ENCODE measurements at places on chromosomes 11 and 22.

DNA sequence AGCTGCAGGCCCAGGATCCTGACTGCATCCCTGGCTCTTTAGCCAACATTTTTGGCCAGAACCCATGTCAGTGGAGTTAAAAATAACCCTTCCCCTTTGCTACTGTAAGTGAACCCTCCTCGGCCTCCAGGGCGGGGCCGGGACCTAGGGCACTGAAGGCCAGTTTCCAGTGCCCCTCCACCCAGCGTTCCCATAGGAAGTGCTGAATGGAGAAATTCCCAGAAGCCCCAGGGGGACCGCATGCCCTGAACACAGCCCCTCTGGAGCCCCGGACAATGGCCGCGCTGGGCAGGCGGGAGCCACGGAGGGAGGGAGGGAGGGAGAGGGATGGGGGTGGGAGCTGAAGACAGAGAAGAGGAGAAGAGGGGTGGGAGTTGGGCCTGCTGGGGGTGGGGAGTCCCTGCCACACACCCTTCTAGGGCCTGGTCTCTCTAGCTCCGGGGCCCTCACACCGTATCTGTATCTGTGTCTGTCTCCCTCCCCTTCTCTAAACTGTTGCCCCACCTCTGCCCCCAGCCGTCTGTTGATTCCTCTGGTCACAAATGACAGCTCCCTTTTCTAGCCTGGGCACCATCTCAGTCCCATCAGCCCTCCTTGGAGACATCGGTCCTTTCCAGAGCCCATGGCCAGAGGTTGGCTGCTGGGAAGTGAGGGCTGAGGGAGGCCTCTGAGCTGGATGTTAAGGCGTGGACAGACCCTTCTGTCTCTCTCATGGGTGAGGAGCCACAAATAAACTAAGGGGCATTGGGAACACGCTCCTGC lies 10.9 kb downstream of the PDGFB start:
- no peak for ATAC-seq

DNA sequence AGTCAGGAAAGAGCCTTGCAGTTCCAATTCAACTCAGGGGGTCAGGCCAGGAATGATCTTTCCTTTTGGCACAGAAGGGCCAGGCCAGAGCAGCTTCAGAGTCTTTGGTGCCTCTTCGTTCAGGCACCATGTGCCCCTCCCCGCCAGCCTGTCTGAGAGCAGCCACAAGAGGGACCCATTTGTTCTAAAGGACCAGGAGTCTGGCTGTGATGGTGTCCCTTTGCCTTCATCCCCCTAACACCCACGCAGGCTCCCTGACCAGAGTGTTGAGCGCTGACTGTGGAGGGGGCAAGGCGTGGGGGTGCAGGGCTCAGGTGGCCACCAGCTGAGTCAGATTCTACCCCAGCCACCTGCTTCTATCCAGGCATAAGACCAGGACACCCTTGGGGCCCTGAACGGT lies 156.4 kb downstream of the TTC17 start:
- ATAC-seq, result peak; percentile 47

- peak; percentile 55 for ATAC-seq
Observed at GRCh38 chr11:11155962-11156815, 196.9 kb downstream of the CSNK2A3 start.

DNA sequence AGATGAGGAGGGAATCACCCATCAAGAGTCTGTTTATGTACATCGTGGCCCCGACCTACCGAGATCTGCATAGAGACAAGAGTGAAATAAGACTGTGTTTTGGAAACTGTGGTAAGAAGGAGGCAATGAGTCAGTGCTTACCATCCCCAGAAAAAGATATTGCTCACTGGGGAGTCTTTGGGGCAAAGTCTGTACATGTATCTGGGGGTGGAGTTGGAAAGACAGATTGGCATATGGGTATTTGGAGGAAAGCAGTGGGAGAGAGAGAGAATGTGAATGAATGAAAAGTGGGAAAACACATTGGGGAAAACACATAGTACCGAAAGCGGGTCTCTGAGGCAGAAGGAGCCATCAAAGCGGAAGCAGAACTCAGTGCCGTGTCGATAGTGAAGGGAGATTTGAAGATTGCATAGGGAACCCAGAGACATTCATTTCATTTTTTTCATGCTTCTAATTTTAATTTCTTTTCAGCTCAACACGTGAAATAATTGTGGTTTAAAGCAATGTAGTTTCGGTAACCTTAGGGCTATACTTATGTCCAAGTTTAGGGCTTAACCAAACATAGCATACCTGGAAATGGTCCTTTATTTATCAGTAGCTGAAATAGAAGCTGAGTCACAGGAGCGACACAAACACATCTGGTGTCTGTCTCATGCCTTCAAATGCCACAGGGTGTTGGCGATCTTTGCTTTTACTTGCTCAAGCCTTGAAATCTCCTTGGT lies 98.6 kb upstream of the CD44 start:
- ATAC-seq, result peak; percentile 35

DNA sequence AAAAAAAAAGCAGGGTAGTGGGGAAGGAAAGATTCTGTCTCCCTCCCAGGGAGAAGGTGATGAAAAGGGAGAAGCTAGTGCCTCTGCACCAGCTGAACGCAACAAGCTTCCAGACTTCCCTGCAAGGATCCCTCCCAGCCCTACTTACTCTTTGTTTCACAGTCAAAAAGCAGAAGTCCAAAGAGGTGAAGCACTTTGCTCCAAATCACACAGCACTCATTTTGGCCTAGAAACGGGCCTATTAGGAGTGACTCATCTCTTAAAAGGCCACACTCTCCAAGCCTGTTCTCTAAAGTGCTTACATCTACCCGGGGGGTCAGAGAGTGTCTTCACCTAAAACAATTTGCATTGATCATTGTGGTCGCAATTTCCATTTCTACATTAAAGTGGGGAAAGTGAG lies 17.7 kb upstream of the GRK3 start:
- ATAC-seq, result peak; percentile 46

GRCh38 chr22:21030621-21031544 lies 1.5 kb downstream of the SLC7A4 start:
- ATAC-seq, result no peak

- ATAC-seq, result peak; percentile 69
Observed at GRCh38 chr11:30128269-30128932, 102.4 kb upstream of the FSHB start.

DNA sequence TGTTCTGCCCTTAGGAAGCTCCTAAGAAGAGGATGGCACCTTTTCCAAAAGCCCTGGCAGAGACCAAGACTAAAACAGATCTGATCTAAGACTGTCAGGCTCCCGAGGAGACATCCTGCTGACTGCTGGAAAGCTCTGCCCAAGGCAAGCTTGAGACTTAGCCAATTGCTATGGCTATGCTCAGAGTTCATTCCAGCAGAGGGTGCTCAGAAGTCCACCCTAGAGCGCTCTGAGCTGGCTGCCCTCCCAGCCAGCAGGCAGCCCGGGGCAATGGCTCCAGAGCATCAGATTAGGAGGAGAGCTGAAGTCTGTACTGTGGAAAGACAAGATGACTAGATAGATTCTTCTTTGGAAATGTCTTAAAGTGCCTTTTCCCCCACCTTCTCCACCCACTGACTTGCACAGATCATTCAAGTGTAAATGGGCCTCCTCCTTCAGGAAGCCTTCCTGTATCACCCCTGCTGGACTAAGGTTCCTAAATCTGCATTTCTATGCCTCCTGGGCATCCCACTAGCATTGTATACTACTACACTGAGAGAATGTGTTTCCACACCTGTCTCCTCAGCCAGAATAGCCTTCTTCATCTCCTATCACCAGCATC lies 23.4 kb downstream of the LRRC55 start:
- peak; percentile 39 for ATAC-seq

DNA sequence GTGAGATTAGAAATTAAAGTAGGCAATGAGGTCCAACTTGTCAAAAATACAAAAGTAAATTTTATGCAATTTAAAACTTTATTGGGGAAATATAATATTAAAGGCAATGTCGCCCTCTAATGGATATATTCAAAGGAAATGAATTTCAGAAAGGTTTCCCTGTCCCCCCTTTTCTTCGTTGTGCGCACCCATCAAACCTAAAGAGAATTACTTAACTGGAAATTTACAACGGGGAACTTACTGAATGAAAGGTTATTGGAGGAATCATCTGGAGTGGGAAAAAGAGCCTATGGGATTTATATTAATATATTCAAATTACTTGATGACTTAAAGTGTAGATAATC lies 1.7 kb upstream of the ABTB2 start:
- no peak for ATAC-seq

- peak; percentile 79 for ATAC-seq
Observed at GRCh38 chr11:926341-926916, 759 bp downstream of the AP2A2 start.

- ATAC-seq, result no peak
Observed at GRCh38 chr11:2666401-2666741, 33.4 kb downstream of the KCNQ1OT1 start.

GRCh38 chr22:28141614-28142013 lies 222.6 kb upstream of the PITPNB start:
- ATAC-seq, result peak; percentile 8

DNA sequence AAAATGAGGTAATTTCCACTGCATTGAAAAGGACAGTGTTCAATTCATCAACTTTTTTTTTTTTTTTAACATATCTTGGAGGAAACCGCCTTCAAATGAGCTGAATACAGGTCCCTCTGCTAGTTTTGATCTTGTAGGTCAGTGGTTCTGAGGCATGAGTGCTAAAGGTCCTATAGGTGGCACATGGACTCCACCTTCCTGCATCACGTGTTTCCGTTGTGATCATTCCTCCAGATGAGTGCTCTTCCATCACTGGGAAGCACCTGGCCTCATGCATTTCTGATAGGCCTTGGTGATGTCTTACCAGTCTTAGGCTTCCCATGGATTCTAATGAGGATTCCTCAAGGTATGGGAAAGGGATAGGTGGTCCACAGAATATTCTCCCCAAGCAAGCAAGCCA lies 37.8 kb downstream of the FDX1 start:
- ATAC-seq, result no peak

- no peak for ATAC-seq
Observed at GRCh38 chr11:46445192-46445919, 53.8 kb upstream of the CHRM4 start.

GRCh38 chr22:17954200-17954859 lies 70.0 kb downstream of the MICAL3 start:
- no peak for ATAC-seq

All from SK-N-SH treated with all-trans-retinoic acid at 6 μM for 48 hours (cell line).